ENCODE measurements at places on chromosomes 16 and 17.

DNA sequence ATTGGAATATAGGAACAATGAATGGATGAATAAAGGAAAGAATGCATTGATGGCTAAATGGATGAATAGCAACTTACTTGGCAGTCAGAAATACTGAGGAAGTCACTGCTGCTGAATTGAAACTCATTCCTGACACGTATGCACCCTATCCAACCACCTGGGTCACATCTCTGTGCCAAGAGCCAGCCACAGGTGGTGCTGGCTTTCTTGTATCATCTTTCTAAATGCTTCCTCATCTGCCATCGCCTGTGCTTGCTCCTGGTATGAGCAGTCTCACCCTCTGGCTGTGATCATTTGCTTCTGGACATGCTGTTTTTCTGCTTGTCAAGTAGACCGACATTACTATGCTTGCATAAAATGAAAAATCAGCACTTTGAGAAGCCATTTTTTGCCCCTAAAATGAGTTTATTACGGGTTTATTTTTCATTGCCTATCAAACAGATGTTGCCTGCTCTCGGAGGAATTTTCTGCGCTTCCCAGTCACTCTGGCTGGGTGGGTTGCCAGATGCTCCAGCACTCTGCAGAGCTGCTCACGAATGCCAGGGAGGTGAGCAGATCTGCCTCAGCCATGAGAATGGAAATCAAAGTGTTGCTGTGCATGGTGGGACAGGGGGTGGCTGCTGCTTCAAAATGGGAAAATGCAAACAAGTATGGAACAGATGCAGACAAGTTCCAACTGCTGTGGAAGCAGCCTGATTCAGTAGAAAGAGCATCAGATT lies 1349.6 kb upstream of the CDH8 start:
- no peak for DNase-seq

GRCh38 chr17:12726131-12726530 lies 60.4 kb downstream of the MYOCD start:
- DNase-seq = no peak

- DNase-seq = no peak
These were observed 42.9 kb downstream of the LITAF start for GRCh38 chr16:11543661-11544393.

GRCh38 chr16:23016368-23016767 lies 132.9 kb downstream of the USP31 start:
- DNase-seq = no peak

DNA sequence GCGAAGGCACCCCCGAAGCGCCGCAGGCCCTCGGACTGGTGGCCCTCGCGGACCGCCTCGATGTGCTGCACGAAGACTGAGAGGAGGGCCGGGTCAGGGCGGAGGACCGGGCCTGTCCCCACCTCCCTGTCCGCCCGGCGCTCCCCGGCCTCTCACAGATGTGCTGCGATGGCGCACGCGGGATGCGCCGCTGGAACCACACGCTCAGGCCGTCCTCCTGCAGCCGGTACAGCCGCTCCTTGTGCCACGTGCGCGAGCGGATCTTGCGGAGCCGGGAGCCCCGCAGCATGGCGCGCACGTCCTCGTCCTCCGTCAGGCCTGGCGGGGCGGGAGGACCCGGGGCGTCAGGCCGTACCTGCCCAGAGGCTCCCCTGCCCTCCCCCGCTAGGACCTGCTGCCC lies 11.3 kb downstream of the PLCD3 start:
- DNase-seq = no peak

- DNase-seq = no peak
These were observed 61.1 kb downstream of the CDYL2 start for GRCh38 chr16:80743273-80743672.

DNA sequence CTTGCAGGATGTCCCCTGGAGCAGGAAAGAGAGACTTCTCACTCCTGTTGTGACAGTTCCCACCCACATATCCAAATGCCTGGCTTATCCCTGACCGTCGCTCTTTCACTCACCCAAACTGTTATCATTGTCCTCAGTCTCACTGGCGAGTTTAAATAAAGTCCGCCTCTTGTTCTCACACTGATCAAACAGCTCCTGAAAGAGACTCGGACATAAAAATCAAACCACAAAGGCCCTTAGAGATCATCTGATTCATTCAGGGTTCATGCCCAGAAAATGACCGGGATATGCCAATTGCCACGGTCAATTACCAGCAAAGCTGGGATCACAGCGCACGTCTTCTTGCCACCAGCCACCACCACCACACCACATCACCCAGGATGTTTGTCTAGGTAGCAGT lies 19.9 kb downstream of the GGA3 start:
- DNase-seq = no peak

DNA sequence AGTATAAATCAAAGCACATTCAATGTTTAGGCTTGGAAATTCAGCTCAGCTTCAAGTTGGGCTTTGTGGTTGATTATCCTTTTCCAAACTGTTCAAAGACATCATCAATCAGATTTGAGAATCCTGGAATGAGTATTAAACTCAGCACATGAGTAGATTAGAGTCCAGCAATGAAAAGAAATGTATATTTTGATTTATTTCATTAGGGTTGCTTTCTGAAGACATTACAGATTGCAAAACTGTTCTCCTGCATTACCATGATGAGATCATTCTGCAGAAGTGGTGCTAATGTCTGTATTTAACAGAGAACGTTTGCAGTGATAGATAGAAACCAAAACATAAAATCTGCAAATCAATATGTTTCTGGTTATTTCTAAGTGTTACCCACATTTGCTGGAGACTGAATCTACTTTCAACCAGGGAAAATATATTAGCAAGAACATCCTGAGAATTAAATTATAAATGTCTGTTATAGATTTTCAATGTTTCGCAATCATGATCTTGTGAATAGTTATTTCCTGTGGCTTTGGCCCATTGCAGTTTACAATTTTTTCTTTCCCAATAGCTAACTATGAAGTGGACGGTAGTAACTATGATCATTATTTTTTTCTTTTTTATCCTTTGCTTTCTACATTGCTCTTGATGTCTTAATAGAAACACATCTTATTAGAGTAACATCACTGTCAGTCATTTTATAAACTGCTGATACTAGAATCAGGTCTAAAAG lies 1125.7 kb upstream of the GOT2 start:
- DNase-seq = no peak

DNA sequence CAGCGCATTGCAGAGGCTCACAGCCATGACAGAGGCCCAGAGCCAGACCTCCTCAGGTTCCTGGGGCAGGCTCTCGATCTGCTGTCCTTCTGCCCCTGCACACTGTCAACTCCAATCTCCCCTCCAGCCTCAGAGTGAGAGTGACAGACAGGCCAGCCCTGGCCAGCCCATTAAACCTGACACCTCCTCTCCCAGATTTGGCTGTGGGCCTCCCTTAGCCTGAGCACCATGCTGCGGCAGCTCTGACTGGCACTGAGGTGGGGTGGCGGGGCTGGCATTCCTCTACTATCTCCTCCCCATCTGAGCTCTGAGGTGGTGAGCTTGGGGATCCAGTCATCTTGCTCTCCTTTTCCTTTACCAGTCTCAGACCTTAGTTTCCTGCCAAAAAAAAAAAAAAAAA lies 15.5 kb upstream of the C1QL1 start:
- DNase-seq = no peak

DNA sequence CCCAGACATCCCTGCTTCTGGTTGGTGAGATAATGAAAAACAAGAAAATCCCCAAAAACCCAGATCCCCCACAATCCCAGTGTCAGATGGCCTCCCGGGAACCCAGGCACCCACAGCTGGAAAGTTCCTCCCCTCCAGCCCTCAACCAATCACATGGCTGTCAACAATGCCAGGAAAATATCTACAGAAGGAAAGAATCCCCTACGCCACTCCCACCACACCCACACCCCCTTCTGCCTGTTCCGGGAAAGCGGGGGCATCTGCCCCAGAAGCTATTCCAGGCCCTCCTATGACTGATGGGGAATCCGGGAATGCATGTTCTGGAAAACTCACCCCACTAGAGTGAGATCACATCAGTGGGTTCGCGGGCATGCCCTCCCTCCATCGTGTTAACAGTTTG lies 1.8 kb downstream of the TMEM95 start:
- DNase-seq = no peak

- DNase-seq = no peak
These were observed 632 bp downstream of the BAIAP3 start for GRCh38 chr16:1333854-1334700.

DNA sequence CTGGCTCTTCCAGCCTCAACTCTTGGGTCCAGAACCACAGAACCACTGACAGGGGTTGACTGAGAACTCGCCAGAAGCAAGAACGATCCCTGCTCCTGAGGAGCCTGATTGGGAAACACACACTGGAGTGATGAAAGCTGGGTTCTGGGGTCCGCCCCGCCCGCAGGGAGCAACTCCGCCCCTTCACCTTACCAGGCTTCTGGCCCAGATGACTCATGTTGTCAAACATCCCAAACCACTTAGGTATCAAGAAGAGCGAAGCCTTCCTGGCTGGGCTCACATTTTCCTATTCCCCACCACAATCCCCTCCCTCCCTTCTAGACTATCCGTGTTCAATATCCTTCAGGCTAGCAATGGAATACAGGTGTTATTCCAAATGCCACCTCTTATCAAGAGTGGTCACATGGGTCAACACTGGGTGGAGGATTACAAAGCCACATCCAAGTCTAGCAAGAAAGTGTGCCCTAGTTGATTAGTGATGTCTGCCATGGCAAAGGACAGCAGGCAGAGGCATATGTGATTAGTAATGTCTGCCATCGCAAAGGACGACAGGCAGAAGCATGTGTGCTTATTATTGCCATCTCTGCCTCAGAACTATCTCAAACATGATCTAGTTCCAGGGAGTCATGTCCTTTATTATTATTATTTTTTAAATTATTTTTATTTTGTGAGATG lies 70.5 kb downstream of the TIMM22 start:
- no peak for DNase-seq

GRCh38 chr17:58580671-58581070 lies 66.2 kb upstream of the MTMR4 start:
- no peak for DNase-seq

- DNase-seq = no peak
These were observed 5.7 kb upstream of the VAT1L start for GRCh38 chr16:77782694-77783093.

DNA sequence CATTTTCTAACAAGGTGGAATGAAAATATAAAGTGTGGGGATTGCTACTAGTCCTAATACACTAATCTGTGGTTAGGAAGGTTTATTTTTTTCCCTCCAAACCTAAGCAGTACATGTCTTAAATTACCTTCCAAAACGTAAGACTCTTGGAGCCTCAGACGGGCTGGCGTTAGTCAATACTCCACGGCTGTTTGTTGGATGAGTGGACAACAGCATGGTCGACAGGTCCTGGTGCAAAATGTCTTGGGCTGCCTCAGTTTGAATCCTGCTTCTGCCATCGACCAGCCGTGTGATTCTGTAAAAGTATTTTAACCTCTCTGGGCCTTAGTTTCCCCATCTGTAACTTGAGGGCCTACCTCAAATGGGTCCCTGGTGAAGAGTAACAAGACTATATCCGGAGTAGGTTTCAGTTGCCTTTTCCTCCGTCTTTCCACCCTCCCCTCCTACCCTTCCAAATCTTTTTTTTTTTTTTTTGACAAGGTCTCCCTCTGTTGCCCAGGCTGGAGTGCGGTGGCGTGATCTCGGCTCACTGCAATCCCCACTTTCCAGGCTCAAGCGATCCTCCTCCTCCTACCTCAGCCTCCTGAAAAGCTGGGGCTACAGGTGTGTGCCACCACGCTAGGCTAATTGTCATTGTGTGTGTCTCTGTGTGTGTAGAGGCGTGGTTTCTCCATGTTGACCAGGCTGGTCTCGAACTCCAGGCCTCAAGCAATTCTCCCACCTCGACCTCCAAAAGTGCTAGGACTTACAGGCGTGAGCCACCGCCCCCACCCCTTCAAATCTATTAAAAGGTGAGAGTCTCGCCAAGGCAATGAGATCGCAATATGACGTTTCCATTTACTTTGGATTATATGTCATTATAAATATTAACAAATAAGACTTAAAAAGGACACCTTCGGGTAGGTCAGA lies 5.8 kb downstream of the SCGB1C2 start:
- no peak for DNase-seq

DNA sequence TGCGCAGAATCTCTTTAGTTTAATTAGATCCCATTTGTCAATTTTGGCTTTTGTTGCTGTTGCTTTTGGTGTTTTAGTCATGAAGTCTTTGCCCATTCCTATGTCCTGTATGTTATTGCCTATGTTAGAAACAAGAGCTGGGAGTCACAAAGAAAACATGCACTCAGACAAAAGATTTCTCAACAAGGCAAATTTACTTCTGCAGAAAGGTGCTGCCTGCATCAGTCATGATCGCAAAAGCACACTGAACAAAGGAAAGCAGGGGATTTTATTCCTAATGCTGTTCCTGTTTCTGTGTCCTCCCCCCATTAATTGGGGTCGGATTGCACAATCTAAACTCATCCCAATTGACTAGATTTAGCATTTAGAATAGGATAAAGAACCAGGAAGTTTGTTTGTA lies 55.9 kb downstream of the ATF7IP2 start:
- no peak for DNase-seq

GRCh38 chr16:13999895-14000425 lies 71.2 kb upstream of the MRTFB start:
- DNase-seq = no peak

GRCh38 chr16:69393898-69394849 lies 8.4 kb upstream of the TERF2 start:
- DNase-seq = no peak

DNA sequence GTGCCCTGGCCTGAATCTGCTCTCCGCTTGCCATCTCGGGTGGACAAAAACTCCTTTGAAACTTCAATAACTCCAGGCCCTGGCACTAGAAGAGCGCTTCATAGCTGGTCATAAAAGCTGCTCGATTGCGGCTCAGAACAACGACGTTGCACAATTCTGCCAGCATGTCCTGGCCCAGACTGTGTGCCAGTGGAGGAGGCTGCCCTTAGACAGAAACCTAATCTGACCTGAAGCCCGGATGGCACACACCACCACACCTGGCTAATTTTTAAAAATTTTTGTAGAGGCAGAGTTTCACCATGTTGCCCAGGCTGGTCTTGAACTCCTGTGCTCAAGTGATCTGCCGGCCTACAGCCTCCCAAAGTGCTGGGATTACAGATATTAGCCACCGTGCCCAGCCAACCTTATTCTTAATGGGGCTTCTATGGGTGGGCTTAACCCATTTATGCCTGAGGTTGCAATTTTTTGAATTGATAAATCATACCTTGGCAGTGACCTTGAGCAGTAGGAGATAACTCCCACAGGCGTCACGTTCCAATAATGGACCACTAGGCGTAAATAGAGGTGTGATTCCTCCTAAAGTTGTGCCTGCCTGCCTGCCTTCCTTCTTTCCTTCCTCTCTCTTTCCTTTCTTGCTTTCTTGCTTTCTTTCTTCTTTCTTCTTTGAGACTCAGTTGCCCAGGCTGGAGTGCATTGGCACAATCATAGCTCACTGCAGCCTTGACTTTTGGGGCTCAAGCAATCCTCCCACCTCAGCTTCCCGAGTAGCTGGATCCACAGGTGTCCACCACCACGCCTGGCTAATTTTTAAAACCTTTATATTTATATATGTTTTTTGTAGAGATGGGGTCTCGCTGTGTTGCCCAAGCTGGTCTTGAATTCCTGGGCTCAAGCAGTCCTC lies 1.1 kb upstream of the PPL start:
- DNase-seq = no peak

GRCh38 chr16:75854152-75854551 lies 127.9 kb upstream of the CPHXL start:
- no peak for DNase-seq

- DNase-seq = no peak
These were observed 23.3 kb downstream of the ACTG1 start for GRCh38 chr17:81489012-81489997.

Measured in H54 (cell line).